ENCODE measurements at places on chromosomes 6 and 20.

DNA sequence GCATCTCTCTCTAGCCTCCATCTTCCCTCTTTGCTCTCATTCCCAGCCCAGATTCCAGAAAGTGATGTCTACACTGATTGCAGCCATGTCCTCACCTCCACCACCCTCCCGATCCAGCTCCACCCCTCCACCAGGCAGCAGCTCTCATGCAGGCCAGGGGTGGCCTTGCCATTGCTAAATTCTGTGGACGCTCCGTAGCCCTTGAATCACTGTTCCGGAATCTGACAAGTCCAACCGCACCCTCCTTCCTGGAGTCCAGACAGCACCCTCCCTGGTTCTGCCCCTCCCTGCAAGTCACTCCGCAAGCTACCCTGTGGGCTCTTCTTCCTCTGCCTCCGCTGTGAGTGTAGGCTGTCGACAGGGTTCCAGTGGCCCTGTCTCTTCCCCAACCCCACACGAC is 26.2 kb downstream of the TNXB start:
- DNase-seq: no peak

DNA sequence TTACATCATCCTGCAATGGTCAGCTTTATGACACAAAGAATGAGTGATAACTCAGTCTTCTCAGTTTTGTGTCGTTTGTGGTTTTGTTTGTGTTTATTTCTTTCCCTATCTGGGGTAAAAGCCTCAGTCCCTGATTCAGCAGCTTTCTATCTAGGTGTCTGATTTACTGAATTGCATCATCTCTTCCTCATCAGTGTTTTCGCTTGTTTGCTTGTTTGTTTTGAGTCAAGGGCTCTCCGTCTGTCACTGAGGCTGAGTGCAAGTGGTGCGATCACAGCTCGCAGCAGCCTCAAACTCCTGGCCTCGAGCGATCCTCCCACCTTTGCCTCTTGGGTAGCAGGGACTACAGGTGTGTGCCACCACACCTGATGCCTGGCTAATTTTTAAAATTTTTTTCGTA is 548.9 kb downstream of the PRKN start:
- DNase-seq: no peak

- DNase-seq: no peak
Observed at GRCh38 chr20:24034820-24035219, 46.2 kb upstream of the GGTLC1 start.

DNA sequence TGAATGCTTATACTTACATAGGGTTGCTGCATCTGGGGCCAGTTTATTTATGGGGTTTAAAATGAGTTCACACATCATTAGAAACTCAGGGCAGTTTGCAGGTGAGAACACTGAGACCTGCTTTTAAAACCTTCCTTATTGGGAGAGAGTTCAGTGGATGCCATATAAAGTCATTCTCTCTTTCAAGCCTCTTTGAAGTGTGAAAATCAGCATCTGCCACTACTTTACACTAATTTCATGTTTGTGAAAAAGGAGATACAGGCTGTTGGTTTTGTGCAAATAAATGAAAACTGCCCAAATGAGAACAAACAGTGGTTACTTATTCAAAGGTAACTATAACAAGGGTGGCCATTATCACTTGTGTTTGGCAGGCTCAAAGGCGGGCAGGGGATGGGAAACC is 530.5 kb downstream of the KIF16B start:
- DNase-seq: no peak

GRCh38 chr6:83860359-83860755 is 868 bp downstream of the CYB5R4 start:
- no peak for DNase-seq
